Fibroblast of villous mesenchyme (primary cell): ENCODE measurements at places on chromosomes 13 and 19. TPM values are rescaled to one million over a fixed set of nuclear protein-coding genes. Genes with fewer than 3 reads are reported as not detected.
A peak's percentile ranks its signal among the peaks of the same experiment; 100 is the strongest.

Gene CPB2
- not detected in 2 replicates for total RNA-seq

- no peak for DNase-seq
These were observed 17.4 kb upstream of the SPRYD7 start for GRCh38 chr13:49953560-49953959.

DNA sequence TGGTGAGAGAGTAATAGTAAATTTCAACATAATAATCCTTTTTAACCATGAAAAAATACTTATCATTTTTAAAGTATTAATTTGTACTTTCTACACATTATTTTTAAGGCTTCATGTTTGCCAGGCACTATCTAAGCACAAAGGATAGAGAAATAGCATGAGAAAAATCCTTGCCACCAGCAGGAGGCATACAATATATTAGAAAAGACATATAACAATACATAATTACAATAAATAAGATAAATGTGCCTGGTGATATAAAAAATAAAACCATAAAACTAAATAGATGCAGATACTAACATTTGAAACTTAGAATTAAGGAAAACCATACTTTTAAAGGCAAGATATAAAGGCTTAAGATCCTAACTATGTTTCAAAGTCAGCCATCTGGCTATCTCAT is 1256.4 kb downstream of the DIAPH3 start:
- DNase-seq, result no peak

Gene CEACAM20
- not detected in 2 replicates for total RNA-seq

- no peak for DNase-seq
These were observed 25.4 kb downstream of the ALG5 start for GRCh38 chr13:36973621-36974295.

Gene GMIP
- 5.6 and 6.8 TPM in 2 replicates for total RNA-seq

Gene APOC4
- total RNA-seq, result not detected in 2 replicates

DNA sequence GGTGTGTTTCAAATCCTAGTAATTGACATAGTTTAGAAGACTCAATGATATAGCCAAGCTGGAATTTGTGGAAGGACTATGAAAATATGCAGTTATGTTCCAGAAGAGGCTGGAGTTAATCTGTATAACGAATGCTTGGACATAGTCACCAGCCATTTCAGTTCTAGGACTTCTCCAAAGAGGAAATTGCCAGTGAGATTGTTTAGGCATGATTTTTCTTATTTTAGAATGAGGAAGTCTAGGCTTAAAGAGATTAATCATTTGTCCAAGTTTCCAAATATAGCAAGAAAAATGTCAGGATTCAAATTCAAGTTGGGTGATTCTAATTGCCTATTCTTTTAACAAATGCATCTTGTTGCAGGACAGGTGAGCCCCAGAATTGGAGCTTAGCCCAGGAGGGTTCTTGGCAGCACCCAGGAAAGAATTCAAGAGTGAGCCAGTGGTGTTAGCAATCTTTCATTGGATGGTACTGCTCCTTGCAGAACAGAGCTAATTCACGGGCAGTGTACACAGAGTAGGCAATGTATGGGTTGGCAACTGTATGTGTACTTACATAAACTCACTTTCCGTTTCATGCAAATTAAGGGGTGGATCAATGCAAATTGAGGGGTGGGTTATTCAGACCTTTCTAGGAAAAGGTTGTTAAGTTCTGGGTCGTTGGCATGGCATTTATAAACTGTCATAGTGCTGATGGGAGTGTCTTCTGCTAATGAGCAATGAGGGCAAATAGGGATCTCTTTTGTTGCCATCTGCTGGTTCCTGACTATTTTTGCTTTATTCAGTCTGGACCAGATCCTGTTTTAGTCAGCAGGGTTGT is 763.1 kb upstream of the SLITRK1 start:
- no peak for DNase-seq

GRCh38 chr13:102951808-102952207 is 106.0 kb downstream of the ERCC5 start:
- DNase-seq, result no peak

- DNase-seq, result no peak
These were observed 2.5 kb downstream of the NFIC start for GRCh38 chr19:3368848-3369336.

DNA sequence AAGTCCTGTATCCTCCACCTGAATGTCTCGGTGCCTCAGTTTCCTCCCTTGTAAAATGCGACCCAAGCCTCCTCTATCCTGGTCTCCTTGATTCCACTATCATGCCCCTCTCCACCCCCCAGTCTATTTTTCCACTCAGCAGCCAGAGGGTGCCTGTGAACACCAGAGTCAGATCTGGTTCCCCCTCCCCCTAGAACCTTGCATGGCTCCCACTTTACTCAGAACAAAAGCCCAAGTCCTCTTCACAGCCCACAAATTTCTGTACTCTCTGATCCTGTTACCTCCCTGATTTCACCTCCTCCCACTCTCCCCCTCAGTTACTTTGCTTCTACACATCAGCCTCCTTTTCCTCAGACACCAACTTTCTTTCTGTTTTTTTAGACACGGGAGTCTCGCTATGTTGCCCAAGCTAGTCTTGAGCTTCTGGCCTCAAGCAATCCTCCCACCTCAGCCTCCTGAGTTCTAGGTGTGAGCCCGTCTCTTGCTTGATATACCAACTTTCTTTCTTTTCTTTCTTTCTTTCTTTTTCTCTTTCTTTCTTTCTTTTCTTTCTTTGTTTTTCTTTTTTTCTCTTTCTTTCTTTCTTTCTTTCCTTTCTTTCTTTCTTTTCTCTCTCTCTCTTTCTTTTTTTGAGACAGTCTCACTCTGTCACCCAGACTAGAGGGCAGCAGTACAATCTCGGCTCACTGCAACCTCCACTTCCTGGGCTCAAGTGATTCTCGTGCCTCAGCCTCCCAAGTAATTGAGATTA is 869 bp downstream of the DAND5 start:
- no peak for DNase-seq

DNA sequence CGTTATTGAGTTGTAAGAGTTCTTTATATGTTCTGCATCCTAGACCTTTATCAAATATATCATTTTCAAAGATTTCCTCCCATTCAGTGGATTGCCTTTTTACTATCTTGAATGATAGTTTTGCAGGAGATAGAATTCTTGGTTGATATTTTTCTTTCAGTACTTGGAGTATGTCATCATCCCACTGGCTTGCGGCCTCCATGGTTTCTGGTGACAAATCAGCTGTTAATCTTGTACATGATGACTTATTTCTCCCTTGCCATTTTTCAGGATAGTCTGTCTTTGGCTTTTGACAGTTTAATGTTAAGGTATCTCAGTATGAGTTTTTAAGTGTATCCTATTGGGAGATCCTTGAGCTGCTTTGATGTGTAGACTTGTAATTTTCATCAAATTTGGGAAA is 8.5 kb downstream of the ZNF557 start:
- DNase-seq, result no peak

Gene SCN1B
- 2.6 and 3.2 TPM in 2 replicates for total RNA-seq

DNA sequence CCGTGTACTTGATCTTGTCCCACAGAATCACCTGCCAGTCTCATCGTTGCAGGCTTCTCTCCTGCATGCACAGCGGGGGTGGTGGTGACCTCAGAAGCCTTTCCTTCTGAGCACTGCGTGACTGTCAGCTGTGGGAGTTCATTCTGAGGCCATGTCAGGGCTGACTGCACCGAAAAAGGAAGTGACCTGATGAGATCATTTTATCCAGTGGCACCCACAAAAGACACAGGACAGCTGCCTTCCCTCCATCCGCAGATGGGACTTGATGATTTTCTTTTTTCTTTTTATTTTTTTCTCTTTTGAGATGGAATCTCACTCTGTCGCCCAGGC is 89.7 kb downstream of the RAB20 start:
- DNase-seq, result peak; percentile 60

- DNase-seq, result peak; percentile 27
These were observed 477 bp downstream of the LNX2 start for GRCh38 chr13:27619728-27620376.

DNA sequence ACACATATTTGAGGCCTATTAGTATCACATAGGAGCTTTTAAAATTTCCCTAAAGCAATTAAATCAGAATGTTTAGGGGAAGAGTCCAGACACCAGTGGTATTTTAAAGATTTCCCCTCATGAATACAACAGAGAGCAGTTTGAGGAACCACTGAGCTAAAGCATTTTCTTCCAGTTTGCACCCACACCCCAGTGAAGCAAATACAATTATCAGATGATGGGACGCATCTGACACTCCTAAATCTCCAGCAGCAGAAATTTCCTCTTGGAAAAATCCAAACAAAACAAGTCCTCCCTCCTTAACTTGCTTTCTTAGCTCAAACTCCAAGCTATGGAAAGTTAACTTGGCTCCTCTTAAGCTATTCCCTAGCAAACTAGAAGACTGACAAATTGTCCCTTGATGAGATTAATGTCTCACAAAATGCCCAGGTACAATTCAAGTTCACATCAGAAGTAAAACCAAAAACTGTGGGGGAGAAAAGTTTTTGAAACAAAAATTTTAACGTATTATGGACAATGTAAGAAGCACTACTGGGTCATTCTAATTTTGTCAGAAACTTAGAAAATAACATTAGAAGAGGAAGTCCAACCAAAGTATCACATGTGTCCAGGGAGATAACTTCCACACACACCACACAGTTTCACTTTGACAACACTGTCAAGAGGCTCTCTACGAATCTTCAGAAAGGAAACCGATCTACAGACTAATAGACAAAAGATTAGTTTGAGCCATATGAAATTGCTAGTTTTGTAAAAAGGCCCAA is 74.1 kb downstream of the ABCC4 start:
- DNase-seq, result peak; percentile 55

Gene LILRB2
- not detected in 2 replicates for total RNA-seq

Gene FFAR1
- not detected in 2 replicates for total RNA-seq

- DNase-seq, result peak; percentile 81
These were observed 28.4 kb downstream of the UBAC2 start for GRCh38 chr13:99228737-99229691.

Gene FUT1
- total RNA-seq, result under 0.01 TPM in 2 replicates

DNA sequence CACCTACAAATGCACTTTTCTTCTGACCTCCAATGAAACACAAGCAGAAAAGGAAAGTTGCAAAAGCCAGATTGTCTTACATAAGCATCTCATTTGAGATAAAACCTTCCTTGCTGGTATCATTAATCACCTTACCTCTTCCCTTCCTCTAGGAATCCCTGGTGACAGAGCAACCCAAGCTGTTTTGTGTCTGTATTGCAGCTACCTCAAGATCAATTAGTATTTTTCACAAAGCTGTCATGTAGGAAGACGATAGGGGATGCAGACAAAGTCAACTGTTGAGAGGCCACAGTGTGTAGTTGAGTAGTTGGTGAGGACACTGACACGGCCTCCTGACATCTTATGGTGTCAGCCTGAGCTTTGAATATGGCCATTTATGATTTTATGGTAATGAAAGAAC is 339.1 kb upstream of the SLC10A2 start:
- no peak for DNase-seq

GRCh38 chr19:35425682-35426081 is 22.4 kb upstream of the FFAR2 start:
- DNase-seq, result no peak

- no peak for DNase-seq
These were observed 9.5 kb upstream of the SWSAP1 start for GRCh38 chr19:11364935-11365334.

DNA sequence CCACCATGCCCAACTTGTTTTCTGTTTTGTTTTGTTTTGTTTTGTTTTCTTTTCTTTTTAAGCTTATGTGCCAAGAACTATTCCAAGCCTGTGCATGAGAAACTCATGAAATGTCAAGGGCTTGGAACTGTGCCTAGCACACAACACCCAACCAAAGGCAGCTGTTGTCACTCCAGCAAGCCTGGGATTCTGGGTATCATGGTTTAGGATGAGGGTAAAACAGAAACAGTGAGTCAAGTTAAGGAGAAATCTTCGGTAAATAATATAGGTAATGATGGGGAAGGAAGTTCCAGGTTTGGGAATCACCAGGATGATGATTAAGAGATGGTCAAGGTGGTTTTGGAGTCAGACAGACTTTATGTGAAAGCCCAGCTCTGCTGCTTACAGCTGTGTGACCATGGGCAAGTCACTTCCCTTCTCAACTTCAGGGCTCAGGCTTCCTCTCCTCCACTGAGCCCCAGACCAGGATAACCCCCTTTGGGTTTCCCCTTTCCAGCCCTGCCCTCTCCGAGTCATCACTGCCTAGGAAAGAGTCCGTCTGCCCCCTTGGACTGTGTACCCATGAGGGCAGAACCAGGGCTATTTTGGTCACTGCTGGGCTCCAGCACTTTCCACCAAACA is 5.0 kb downstream of the PVR start:
- peak; percentile 80 for DNase-seq

DNA sequence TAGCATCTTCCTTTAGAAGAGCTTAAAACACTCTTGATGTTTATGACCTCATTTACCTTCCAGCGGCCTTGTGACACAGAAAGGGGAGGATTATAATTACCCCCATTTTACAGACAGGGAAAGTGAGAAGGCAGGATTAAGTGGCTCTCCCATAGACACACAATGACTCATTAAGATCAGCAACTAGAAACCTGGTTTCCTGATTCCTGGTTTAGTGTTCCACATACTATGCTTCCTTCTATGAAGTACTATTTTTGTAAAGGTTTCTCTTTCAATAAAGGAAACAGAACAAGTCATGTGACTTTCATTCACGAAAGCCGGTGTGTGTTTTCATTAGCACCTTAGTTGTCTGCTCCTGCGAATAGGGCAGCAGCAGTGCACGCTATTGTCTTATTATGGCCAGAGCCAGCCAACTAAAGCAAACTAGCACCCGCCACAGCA is 8.3 kb downstream of the IRS2 start:
- DNase-seq, result peak; percentile 47

GRCh38 chr13:80476953-80477352 is 136.0 kb upstream of the SPRY2 start:
- no peak for DNase-seq

- no peak for DNase-seq
These were observed 534 bp downstream of the CAB39L start for GRCh38 chr13:49443357-49443703.

DNA sequence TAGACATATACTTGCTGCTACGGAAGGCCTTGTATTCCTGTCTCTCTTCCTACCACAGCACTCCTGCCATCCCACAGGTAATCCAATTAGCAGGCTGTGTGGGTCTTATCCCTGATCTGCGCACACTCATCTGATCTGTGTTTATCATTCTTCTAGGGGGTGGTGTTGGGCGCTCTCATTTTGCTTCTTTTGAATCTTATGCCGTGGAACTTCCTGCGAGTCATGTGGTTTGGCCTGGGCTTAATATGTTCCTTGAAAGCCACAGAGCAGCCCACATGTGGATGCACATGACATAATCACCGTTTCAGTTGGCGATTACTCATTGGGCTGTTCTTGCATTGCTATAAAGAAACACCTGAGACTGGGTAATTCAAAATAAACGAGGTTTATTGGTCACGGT is 7.5 kb downstream of the RASA3 start:
- DNase-seq, result peak; percentile 72

- peak; percentile 13 for DNase-seq
These were observed 77.8 kb upstream of the RFC3 start for GRCh38 chr13:33740134-33740538.

DNA sequence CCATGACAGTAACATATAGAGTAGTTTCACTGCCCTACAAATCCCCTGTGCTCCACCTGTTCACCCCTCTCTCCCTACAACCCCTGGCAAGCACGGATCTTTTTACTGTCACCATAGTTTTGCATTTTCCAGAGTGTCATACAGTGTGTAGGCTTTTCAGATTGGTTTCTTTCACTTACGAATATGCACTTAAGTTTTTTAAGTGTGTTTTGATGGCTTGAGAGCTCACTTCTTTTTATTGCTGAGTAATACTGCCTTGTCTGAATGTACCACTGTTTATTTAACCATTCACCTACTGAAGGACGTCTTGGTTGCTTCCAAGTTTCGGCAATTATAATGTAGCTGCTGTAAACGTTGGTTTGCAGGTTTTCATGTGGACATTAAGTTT is 175.1 kb downstream of the ITGBL1 start:
- peak; percentile 50 for DNase-seq

- no peak for DNase-seq
These were observed 172.2 kb downstream of the COL4A1 start for GRCh38 chr13:110134801-110135200.

Gene LILRA2
- not detected in 2 replicates for total RNA-seq

GRCh38 chr13:32446773-32447465 is 19.0 kb upstream of the N4BP2L1 start:
- DNase-seq, result no peak
